ENCODE measurements at places on chromosomes 1 and 21.
A peak's percentile ranks its signal among the peaks of the same experiment; 100 is the strongest.

- DNase-seq = no peak
These were observed 2.5 kb downstream of the PPP1R15B start for GRCh38 chr1:204409123-204409522.

- peak; percentile 59 for DNase-seq
These were observed 73.1 kb upstream of the GJB5 start for GRCh38 chr1:34681480-34682451.

DNA sequence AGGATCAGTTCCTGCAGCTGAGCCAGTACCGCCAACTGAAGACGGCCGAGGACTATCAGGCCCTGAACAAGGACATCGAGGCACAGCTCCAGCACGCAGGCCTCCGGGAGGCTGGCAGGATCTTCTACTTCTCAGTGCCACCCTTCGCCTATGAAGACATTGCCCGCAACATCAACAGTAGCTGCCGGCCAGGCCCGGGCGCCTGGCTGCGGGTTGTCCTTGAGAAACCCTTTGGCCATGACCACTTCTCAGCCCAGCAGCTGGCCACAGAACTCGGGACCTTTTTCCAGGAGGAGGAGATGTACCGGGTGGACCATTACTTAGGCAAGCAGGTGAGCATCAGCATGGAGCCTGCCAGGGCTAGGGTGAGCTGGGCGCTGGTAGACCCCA, 10.7 kb downstream of the H6PD start:
- no peak for DNase-seq

GRCh38 chr1:1833456-1833855, 55.2 kb upstream of the NADK start:
- DNase-seq = no peak

GRCh38 chr1:227899820-227900449, 47.8 kb downstream of the WNT9A start:
- no peak for DNase-seq

DNA sequence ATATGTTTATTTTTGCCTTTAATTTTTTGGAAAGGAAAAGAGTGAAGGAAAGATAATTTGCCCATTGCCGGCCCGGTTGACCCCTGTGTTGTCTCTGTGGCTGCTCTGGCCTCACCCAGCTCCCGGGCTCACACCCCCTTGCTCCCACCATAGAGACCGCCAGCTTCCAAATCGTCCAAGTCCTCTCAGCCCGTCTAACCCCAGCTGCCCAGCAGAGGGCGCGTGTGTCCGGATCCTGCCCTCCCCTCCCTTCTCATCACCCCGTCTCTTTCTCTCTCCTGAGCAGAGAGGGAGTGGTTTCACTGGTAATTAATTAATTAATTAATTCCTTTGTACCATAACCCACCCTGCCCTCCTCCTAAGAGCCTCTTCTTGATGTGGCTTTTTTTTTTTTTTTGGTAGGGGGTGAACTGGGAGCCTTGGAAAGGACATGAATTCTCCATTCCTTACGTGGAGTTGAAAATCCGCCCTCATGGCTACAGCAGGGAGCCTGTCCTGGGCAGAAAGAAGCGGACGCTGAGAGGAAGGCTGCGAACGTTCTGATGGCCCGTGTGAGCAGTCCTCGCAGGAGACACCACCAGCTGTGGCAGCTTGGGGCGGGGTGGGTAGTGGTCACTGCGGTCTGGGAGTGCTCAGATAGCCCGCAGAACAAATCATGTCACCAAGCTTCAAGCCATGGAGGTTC, 45.9 kb downstream of the KIAA0040 start:
- peak; percentile 48 for DNase-seq

GRCh38 chr21:33396436-33396835, 6.8 kb upstream of the IFNGR2 start:
- DNase-seq = no peak

- no peak for DNase-seq
These were observed 342.8 kb downstream of the MATN1 start for GRCh38 chr1:30380625-30380984.

DNA sequence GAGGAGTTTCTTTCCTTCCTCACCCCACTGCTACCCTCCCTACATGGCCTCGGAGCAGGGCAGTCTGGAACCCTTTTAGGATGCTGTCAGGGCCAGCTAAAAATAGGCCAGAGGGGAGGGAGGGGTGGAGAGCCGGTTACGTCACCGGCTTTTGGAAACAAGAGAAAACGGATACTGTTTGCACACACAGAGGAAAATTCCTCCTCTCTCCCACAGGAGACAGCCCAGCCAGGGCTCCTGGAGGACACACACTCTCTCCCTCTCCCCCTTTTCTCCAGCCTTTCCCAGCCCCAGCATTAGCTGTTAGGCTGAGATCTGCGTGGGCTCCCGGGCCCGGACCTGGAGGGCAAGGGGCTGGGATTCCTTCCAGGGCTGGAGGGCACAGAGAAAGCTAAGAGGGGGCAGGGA, 20.0 kb upstream of the ALDH4A1 start:
- peak; percentile 63 for DNase-seq

Measured in bronchial epithelial cell (primary cell).